Activated CD4-positive, CD25-positive, alpha-beta regulatory T cell treated with anti-CD3 and anti-CD28 coated beads, Interleukin-2, amount 50 U/mL, for 72 hours (primary cell): ENCODE measurements at places on chromosomes 5 and 9.

GRCh38 chr5:61053937-61054336 is 108.3 kb downstream of the SMIM15 start:
- no peak for DNase-seq

- no peak for DNase-seq
These were observed 112.5 kb downstream of the SLC25A46 start for GRCh38 chr5:110851357-110851756.

GRCh38 chr9:6034954-6035353 is 19.5 kb upstream of the RANBP6 start:
- no peak for DNase-seq

DNA sequence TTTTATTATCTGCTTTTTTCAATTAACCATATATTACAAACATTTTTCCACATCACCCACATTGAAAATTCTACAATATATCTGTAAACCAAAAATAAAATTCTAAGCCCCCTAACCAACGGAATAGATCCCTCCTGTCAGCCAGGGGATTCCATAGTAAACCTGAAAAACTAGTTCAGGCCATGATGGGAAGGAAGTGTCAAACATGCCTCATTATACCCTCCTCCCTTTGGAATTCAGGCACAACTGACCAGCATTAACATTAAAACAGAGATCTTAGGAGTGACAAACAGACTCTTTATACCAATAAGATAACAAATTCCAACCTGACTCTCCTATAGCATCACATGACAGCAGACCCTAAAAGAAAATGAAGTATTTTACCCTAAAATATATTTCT is 113.7 kb upstream of the DMRT1 start:
- DNase-seq: no peak

DNA sequence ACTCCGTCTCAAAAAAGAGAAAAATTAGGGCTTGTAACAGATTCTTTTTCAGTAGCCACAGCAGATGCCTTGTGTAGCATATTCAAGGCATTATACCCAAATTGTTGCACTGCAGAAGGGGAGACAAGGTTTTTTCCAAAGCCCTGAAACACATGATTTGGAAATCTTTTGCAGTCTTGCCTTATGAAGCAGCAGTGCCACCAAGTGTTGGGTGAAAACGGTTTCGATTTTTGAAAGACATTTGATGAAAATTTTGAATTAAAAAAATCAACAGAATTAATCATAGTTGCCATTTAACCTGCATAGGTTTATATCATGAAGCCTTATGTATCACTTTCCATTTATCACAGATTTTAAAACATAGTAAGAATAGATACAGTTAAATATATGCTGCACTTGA is 479.5 kb downstream of the TAF11L14 start:
- no peak for DNase-seq

DNA sequence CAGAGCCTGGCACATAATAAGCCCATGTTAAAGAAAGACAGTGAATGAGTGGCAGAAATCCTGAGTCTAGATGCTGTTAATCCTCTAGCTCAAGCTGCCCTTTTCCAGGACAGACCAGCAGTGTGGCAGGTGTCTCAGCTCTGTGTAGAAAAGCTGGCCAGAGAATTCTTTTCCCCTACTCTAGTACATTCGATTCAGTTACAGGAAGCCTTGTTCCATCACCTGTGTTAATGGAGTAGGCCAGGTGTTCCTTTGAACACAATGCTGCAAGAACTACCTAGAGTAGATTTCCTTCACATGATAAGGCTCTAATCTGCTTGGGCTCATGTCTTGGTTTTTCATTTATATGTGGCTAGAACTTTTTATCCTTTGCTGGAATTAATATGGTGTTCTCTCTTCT is 52.5 kb downstream of the NUP214 start:
- no peak for DNase-seq

DNA sequence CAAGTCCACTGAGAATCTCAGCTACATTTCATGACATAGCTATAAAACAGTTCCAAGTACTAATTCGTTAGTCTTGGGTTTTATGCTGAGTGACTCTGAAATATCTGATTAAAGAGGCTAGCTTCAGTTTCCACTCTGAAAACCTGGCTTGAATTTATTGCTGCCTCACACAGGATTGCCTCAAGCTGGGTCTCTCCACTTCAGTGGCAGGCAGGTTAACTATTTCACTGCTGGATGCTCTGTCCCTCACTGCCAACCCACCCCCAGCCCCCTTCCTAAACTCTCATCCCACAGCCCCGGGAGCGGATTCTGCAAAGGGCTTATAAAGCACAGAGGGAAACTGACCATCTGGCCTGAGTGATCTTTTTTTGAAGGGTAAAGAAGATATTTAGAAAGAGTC is 318.3 kb downstream of the MLLT3 start:
- DNase-seq: no peak

GRCh38 chr5:111366388-111366787 is 142.2 kb downstream of the CAMK4 start:
- no peak for DNase-seq

DNA sequence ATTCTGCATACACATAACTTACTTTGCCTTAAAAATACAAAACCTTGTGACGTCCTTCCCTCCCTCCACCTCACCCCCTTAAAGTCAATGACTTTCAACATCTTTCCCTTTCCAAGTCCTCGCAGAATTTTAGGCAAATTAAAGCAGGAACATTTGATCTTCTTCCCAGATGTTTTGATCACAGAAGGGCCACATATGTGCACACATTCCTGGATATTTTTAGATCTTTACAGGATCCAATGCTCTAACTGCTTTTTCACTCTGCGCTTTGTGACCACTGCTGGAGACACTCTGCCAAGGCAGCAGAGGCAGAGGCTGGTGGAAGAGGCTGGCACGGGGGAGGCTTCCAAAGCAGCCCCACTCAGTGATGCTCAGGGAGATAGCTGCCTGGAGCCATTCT is 130.7 kb downstream of the SEC61B start:
- DNase-seq: no peak

GRCh38 chr9:111050819-111051218 is 12.5 kb upstream of the LPAR1 start:
- DNase-seq: no peak

DNA sequence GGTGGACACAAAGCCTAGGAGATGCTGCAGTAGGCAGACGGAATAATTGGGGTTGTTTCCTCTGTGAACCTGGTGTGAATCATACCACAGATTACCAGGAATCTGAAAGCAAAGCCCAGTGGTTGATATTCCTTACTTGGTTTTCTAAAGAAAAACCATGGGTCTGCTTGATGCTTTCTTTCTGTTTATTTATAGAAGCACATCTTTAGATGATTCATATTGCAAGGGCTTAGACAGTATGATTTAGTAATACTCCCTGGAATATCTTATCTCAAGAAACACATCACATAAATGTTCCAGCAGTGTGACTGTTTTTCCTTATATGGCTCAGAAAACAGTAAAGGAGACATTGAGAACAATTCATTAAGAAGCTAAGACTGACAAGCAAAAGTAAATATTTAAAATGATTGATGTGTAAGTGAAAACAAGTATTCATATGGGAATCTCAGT is 623.3 kb downstream of the RAB3C start:
- no peak for DNase-seq

- DNase-seq: no peak
These were observed 1.8 kb upstream of the BHMT start for GRCh38 chr5:79109527-79110492.

GRCh38 chr5:80370390-80370789 is 37.5 kb upstream of the ZFYVE16 start:
- DNase-seq: no peak

DNA sequence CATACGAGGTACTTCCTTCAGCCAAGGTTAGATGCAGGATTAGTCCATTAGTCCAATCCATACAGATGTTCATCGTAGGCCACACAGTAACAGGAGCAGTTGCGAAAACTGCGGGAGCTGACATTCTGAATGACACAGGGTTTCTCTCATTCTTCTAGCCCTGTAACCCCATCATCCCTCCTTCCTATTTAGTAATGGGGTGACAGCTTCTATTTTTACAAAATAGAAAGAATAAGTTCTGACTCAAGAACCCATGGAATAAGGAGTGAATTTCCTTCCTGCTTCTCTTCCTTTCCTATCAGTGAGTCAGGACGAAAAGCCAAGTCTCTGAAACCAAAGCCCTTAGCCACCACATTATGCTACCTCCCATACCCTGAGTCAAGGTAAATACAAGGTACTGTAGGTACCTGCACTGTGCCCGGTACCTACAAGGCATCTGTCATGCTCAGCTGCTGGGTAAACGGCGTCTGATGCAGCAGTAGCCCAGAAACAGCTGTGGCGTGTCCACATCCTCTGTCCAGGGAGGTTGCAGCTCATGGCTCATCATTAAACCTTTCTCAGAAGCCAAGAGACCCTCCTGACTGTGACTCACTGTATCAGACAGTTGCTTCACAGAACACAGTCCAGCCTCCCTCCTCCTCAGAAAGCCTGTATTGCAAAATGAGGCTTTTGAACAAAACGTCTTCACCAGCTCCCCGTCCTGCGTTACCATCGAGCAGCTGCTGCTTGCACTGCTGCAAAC is 84.2 kb downstream of the ESM1 start:
- no peak for DNase-seq

- no peak for DNase-seq
These were observed 16.0 kb downstream of the TRAF1 start for GRCh38 chr9:120910643-120911042.

DNA sequence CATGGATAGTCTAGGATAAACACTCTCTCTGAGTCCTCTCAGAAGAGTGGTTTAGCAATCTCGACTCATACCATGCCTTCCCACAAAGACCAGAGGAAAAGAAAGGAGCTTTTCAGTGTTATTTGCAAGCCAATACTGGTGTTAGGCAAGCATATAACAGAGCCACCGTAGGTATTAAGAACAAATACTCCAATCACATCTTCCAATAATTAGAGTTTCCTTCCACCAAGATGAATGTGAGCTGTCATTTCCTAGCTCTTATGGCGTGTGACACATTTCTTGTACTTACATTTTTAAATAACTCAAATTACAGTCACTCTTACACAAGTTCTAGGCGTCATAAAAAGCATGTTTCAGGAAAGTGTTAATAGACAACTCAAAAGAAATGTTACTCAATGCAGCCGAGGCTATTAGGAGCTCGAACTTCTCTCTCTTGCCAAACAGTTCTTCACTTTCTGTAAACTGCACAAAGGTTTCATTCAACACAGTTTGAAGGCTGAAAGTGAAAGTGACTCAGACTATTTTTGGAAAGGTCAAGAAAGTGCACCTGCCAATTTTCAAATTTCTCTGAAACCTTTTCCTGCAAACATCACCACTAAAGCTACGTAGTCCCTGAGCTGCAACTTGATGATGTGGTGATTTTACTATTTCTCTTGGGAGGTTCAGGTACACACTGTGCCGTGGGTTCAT is 153.8 kb downstream of the AUH start:
- no peak for DNase-seq

GRCh38 chr9:2857564-2858198 is 13.8 kb upstream of the PUM3 start:
- peak; percentile 44 for DNase-seq

GRCh38 chr5:120655828-120656435 is 191.8 kb downstream of the PRR16 start:
- no peak for DNase-seq

- DNase-seq: no peak
These were observed 33.2 kb downstream of the CSF1R start for GRCh38 chr5:150052956-150053712.

DNA sequence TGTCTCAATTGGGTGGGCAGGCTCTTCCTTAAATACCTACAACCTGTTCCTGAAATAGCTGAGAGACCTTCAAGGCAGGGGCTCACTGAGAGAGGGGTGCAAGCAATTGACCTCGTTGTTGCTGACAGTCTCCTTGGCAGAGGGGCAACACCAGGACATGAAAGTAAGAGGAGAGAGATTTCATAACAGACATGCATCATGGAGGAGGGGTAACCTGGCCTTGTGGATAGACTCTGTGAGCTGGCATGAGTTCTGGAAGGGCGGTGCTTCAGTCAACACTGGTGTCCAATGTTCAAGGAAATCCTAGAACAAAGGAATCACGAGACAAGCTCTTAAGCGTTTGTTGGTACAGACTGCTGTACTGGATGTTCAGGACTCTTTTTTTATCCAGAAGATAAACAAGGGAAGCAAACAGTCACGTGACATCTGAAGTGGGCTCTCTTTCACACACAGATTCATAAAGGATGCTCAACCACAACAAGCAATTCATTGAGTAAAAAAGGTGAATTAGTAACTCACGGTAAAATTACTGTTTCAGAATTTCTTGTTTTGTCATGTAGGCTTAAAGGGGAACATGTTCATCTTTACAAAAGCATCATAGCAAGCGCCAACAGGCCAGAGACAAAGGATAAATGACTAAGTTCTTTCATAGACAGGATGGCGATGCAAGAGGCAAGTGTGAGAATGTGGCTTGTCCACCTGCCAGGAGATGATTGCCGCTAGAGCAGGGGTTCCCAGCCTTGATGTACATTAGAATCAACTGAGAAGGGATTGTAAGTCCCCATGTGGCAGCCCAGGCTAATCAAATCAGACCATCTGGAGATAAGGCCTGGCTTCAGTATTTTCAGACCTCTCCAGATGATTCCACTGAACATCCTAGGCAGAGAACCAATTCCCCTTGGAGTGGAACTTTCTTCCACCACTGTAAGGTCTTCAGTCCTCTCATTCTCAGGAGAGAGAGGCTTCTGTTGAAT is 20.7 kb downstream of the ANKRA2 start:
- DNase-seq: no peak

GRCh38 chr5:76451031-76451701 is 48.1 kb downstream of the IQGAP2 start:
- no peak for DNase-seq

- DNase-seq: no peak
These were observed 181.2 kb upstream of the PAPPA start for GRCh38 chr9:115972362-115972761.

- DNase-seq: no peak
These were observed 26.2 kb upstream of the ZNF608 start for GRCh38 chr5:124772457-124773200.

- DNase-seq: no peak
These were observed 132.7 kb downstream of the ELAVL2 start for GRCh38 chr9:23693374-23693773.

GRCh38 chr5:158809310-158809850 is 290.3 kb downstream of the EBF1 start:
- no peak for DNase-seq

GRCh38 chr9:128898382-128898781 is 16.4 kb downstream of the LRRC8A start:
- no peak for DNase-seq

DNA sequence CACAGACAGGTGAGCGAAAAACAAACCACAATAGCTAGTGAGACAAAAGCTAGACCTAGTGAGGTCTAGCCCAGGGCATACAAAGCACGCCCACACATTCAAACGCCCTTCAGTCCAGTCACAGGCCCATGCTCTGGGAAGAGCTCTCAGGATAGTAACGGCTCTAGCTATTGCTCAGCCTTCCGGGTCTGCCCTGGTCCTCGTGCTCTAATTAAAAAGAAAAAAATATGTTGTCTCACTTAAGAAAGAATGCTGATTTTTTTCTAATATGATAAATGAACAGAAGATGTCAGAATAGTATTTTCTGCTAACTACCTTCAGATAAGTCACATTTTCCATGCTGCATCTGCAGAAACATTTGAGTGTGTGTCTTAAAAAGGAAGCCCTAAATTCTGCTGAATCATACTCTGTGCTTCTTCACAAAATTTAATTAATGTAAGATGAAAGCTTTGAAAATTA is 94.5 kb downstream of the PLPP1 start:
- DNase-seq: no peak

- no peak for DNase-seq
These were observed 26.9 kb downstream of the ADAM19 start for GRCh38 chr5:157548513-157549282.

GRCh38 chr5:146467760-146468159 is 20.6 kb downstream of the TCERG1 start:
- DNase-seq: no peak
